ENCODE measurements at places on chromosomes 5 and 9. TPM values are rescaled to one million over a fixed set of nuclear protein-coding genes. Genes with fewer than 3 reads are reported as not detected.

Gene CCDC180
- total RNA-seq: 0.13 TPM

Gene PDE8B
- not detected for total RNA-seq

Gene FCN2
- total RNA-seq: not detected

Gene FOXI1
- total RNA-seq: not detected

DNA sequence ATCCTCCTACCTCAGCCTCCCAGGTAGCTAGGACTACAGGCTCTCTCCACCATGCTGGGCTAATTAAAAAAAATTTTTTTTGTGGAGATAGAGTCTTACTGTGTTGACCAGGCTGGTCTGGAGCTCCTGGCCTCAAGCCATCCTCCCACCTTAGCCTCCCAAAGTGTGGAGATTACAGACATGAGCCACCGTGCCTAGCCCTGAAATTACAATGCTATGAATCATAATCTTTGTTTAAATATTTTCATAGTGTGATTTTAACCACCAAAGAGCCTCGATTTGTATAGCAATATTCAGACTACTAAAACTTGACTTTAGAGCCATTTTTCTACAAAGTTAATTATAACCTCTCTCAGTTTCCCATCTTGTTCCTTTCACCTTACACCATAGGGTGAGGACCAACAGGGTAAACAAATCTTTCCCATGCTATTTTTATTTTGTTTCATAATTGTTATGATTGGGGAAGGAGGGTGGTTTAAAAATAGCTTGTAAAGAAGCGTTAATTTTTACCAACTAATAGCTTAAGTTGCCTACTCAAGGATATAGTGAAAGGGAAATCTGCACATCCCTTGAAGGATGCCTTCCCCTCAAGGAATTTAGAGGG is 32.7 kb downstream of the UBE2D2 start:
- no peak for DNase-seq

GRCh38 chr5:32476891-32477290 is 32.4 kb upstream of the ZFR start:
- no peak for DNase-seq

GRCh38 chr9:36407122-36407723 is 7.2 kb upstream of the RNF38 start:
- peak; percentile 73 for DNase-seq

DNA sequence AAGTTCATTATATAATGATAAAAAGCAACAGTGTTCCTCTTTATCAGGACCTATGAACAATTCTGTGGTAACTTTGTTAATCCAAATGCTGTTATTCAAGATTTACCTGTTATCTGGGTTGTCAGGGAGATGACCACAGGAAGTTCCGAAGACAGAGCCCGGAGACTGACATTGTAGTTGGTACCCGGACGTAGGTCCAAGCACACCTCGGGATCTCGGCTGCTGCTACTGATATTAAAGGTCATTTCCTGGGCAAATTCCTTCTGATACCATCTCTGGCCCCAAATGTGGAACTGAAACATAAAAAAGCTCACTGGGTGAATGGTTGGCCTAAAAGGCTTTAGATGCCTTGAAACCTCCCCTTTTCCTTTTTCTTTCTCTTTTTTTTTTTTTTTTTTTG is 96.7 kb downstream of the SUSD1 start:
- DNase-seq: peak; percentile 75

DNA sequence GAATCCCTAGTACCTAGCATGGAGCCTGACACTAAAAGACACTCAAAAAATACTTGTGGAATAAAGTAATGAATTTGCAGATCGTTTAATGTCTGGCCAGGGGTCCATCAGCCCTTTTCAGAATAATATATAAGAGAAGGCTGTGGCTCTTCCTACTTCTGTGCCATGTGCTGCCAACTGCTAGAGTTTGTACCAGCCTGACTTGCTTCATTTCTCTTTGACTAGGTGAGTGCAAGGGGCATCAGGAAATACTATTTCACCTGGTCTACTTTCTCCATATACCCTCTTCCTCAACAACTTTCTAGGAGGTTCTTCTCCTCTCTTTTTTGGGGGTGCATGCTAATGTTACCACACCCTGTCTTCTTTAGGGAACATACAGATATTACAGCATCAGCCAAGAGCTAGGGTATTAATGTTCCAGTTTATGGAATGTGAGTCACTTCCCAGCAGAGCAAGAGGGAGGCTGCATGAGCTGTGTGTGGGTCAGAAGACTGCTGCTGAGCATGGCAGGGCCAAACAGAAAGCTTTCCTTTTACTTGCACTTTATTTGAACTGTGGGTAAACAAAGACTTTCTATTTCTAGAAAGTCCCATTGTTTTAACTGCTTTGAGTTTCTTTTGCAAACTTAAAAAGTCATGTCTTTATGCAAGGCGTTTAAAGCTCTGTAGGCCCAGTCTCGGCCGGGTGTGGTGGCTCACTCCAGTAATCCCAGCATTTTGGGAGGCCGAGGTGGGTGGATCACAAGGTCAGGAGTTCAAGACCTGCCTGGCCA is 158.9 kb downstream of the ADAMTSL1 start:
- no peak for DNase-seq

DNA sequence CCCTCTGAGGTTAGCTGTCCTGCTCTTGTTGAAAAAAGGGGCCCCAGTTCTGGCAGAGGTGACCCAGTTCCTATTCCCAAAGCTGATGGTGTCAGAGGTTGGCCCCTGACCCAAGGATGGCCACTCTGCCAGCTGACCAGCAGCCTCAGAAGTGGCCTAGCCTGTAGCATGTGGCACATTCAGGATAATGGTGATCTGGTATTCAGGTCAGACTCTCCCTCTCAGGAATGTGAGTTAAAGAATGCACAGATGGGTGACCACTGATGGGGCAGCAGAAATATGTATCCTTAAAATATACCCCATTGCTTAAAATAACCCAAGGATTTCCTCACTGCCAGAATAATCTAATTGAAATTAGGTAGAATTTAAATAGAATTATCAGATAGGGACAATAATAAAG is 369.2 kb downstream of the SEMA5A start:
- no peak for DNase-seq

DNA sequence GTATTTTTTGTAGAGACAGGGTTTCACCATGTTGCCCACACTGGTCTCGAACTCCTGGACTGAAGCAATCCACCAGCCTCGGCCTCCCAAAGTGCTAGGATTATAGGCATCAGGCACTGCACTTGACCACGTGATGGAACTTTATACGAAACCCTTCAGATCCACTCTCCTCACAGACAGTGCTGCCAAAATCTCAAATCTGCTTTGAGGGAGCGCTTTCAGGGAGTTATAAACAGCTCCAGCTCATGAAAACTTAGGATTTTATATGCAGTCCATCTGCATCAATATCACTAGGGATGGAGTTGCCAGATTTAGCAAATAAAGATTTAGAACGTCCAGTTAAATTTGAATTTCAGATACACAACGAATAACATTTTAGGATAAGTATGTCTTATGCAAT is 25.0 kb upstream of the MYO10 start:
- no peak for DNase-seq

DNA sequence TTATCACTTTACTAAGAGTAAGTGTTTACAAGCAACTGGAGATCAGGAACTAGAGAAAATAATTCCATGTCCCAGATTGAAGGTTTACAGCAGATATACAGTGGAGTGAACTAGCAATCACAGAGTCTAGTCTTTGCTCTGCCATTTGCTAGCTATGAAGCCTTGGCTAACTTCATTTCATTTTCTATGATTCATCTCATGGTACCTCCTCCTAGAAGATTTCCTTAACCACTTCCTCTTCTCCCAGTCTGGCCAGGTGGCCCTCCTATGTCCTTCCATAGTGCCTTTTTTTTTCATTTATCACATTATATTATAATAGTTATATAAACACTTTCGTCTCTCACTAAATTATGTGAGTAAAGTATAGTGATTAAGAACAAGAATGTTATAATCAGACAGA is 52.1 kb downstream of the GRIA1 start:
- DNase-seq: no peak

DNA sequence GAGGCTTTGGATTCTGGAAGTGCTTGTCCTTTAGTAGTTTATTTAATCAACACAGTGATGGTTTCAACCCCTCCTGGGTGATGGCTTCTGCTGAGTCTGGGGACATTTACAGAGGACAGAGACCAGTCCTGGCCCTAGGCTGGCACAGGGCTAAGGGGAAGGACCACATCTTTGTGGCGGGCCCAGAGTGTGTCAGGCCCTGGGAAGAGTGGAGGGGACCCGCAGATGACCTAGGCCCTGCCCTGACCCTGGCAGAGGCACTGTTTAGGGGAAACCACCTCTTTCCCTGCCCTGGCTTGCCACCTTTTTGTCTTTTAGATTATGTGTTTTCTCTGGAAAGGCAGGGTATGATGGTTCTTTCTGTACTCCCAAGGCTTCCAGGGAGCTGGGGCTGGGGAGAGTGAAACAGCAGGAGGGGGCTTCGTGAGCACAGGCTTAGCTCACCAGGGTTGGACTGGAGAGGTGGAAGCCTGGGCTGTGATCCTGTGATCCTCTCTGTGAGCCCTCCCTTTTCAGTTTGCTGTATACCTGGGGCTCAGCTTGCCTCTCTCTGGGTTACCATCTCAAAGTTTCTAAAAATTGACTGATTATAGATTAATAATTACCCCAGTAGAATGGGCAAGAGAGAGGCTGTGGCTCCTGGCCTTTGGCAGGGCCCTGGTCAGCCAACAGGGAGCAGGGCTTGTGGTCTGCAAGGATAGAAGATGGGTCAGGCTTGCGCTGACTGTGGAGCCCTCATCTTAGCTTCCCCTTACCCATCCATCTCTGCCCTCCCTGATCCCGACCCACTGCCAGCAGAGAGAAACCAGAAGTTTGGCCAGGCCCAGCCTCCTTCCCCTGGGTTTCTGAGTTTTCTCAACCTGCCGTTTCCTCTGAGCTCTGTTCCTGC is 1.7 kb upstream of the SYNPO start:
- no peak for DNase-seq

DNA sequence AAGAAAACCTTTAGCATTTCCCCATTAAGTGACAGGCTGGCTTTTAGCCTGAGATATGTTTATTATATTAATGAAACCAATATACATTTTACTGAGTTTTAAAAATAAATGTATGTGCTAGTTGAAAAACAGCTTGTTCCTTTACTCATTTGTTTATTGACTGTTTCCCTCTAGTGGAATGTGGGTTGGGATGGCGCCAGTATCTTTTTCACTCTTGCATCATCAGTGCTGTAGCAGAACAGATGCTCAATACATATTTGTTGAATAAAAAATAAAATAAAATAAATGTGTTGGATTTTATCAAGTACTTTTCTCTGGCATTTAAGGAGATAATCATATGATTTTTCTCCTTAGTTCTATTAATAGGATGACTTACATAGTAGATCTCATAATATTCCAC is 43.0 kb downstream of the FSTL4 start:
- DNase-seq: no peak

GRCh38 chr5:141623186-141623585 is 4.4 kb upstream of the DIAPH1 start:
- DNase-seq: no peak

DNA sequence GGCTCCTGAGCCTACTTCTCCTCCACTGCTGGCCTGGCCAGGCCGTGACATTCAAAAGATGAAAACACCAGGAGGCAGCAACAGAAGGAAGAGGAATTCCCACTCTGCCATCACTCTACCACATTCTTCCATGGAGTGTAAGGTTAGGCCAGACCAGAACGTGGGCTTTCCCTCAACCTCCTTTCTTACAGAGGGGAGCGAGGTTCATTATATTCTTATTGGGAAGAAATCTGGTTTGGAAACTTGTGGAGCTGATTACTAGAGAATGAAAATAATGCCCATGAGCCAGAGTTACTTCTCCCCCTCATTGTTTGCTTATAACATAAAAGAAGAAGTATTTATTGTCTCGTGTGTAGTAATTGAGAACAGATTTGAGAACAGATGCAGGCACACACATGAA is 136.3 kb upstream of the BASP1 start:
- peak; percentile 19 for DNase-seq
